ENCODE measurements at places on chromosomes 1 and 21.
A peak's percentile ranks its signal among the peaks of the same experiment; 100 is the strongest.

- DNase-seq = no peak
These were observed 197.2 kb downstream of the HLX start for GRCh38 chr1:221076391-221076811.

DNA sequence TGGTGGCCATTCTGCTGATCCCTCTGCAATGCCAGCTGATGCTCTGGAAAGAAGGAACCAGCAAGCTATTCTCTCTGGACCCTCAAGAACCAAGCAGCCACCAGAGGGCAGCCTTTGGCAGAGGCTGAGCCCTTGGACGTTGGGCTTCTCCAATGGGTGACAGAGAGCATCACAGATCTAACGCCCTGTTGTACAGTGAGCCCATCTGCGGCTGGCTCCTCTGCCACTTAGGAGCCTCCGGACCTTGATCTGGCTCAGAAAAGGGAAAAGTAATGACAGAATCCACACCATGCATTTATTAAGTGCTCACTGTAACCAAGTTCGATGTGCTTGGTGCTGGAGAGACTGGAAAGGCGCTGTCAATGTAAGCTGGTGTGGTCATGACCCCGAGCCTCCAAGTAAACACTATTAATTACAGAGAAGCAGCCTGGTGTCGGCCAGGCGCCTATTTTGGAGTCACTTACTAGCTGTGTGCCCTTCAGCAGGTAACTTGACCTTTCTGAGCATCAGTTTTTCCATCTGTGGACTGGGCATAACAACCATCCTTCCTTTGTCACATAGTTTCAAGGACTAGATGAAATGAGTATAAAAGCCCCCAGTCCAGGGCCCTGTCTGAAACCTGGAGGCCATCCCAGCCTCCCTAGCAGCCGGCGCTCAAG is 34.9 kb downstream of the ECE1 start:
- DNase-seq = peak; percentile 39

DNA sequence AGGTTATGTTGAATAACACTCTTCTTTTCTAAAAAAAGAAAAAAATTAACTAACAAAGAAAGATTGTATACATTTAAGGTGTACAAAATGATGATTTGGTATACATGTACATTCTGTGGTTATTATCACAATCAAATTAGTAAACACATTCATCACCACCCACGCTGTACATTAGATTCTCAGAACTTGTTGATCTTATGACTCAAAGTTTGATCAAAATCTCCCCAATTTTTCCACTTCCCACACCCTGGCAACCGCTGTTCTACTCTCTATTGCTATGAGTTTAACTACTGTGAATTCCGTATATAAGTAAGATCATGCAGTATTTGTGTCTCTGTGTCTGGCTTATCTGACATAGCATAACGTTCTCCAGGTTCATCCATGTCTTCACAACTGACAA is 469.5 kb upstream of the CHRM3 start:
- DNase-seq = no peak

GRCh38 chr1:23657659-23658275 is 33.8 kb upstream of the RPL11 start:
- no peak for DNase-seq

- DNase-seq = no peak
These were observed 315.7 kb upstream of the USP25 start for GRCh38 chr21:15414057-15414456.

DNA sequence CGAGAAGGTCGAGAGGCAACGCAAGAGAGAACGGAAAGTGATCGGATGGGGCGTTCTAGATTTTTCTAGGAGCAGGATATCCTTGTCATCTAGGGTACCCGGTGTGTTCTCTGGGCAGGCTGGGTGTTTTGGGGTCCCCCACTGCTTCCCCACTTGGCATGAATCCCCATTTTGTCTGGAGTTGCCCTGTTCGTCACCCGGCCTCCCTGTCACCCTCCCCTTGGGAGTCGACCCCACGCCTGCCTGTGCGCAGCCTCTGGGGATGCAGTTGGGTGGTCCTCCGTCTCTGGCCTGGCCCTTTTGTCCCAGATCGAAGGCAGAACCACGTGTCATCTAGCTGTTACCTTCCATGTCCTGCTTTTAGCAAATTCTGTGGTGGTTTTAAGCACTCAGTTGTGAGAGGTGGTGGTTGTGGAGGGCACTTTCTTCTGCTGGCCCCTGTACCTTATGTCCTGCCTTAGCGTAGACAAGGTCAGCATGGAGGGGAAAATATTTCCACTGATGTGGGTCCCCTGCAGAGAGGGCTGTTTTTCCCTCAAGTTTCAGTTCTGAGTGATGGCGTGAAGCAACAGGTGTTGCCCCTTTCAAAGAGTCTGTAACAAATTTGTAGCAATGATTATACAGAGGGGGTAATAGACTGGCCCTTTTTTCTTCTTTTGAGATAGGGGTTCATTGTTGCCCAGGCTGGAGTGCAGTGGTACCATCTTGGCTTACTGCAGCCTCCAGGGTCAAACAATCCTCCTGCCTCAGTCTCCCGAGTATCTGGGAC is 35.6 kb downstream of the CHAF1B start:
- no peak for DNase-seq

- no peak for DNase-seq
These were observed 284.4 kb upstream of the PKN2 start for GRCh38 chr1:88399690-88400089.

DNA sequence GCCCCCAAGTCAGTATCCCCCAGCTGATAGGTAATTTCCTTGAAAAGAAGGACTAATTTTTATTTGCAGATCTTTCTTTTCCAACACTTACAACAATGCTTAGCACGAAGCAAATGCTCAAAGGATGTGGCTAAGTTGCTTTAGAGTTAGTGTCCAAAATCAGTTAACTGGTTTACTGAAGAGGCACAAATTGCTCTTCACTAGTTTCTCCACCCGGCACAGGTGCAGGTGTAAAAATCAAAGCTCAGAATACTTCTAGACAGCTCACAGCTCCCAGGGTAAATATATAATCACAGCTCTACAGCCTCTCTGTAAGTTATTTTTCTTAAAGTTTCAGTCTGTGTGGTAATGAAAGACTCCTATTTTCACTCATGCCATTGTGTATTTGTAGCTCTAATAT is 361.8 kb downstream of the NEGR1 start:
- DNase-seq = no peak

DNA sequence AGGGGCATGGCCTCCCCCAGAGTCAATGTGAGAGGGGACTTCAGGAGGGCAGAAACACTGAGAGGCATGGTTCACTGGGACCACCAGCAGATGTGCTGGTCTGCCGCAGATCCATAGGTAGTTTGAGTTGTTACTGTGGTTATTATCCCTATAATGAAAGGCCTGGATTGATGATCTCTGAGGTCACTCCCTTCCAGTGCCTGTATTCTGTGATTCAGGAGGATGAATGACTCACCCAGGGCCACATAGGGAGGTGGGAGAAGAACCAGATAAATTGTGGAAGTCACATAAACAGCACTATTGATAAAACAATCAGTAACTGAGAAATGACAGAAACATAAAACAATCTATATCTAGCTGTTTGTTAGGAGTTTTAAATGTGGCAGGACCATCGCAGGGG is 22.7 kb upstream of the ACTL8 start:
- peak; percentile 40 for DNase-seq

GRCh38 chr1:36709869-36710481 is 227.3 kb upstream of the CSF3R start:
- DNase-seq = no peak

DNA sequence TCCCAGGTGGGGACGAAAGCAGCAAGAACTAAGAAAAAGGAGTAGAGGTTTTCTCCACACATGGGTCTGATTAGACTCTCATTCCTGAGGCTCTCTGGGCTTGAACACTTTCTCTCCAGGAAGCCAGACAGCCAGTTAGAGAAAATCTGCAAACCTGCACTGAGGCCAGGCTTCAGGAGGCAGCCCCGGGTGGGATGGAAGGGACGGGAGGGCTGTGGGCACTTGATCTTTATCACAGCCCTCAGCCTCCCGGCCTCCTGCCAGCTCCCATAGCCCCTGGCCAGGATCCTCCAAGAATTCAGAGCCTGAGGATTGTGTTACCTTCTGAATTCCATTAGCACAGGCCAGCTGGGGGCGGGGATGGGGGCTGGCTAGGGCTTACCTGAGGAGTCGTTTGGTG is 40.1 kb downstream of the SERTAD4 start:
- no peak for DNase-seq

DNA sequence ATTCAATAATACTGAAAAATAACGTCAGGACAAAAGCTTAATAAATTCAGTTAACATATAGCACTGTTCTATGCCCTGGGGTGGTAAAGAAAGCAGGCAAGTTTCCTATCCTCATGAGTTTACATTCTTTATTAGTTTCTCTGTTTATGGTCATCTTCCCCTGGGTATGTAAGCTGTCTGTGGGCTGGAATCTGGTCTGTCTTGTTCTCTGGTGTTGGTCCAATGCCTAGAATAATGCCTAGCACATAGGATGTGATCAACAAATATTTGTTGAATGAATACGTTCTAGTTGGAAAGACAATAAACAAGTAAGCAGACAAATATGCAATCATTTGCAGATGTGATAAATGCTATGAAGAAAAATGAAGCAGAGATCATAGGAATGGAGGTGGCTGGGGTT is 7.2 kb upstream of the IGSF3 start:
- DNase-seq = no peak

DNA sequence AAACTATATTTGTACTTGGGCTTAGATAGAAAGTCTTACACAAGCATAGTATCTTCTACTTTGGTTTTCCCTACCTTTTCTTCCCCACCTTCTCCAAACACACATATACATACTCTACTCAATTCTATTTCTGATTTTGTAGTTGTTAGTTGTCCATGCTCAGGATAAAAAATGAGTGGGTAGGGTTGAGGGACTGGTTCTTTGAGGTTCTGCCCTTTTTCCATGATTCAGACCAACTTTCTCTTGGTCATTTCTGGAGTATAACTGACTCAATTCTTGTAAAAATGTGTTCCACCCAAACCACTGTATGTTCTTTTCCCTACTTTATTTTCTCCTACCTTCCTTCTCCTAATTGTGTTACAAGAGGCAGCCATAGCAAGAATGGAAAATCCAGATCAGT is 3.3 kb downstream of the CFAP126 start:
- no peak for DNase-seq

GRCh38 chr1:50930965-50931737 is 28.9 kb downstream of the FAF1 start:
- no peak for DNase-seq

GRCh38 chr1:160367934-160368923 is 1.4 kb downstream of the NHLH1 start:
- no peak for DNase-seq

DNA sequence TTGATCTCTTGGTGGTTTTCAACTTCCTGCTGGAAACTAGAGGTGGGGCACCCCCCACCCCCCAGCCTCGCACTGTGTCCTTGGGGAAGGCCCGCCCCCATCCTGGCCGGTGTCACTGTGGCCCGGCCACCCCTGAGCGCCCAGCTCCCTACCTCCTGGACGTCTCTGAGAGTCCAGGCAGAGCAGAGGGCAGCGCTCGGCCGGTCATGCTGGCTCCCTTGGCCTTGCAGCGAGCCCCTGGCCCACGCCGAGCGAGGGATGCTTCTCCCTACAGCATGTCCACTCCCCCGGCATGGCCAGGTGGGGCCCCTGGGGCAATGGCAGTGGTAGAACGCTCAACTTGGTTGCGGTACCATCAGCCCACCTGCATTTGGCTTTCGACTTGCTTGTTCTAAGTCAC is 28.7 kb upstream of the TRAPPC10 start:
- DNase-seq = no peak

- no peak for DNase-seq
These were observed 105.4 kb downstream of the MAP3K21 start for GRCh38 chr1:233432916-233433315.

DNA sequence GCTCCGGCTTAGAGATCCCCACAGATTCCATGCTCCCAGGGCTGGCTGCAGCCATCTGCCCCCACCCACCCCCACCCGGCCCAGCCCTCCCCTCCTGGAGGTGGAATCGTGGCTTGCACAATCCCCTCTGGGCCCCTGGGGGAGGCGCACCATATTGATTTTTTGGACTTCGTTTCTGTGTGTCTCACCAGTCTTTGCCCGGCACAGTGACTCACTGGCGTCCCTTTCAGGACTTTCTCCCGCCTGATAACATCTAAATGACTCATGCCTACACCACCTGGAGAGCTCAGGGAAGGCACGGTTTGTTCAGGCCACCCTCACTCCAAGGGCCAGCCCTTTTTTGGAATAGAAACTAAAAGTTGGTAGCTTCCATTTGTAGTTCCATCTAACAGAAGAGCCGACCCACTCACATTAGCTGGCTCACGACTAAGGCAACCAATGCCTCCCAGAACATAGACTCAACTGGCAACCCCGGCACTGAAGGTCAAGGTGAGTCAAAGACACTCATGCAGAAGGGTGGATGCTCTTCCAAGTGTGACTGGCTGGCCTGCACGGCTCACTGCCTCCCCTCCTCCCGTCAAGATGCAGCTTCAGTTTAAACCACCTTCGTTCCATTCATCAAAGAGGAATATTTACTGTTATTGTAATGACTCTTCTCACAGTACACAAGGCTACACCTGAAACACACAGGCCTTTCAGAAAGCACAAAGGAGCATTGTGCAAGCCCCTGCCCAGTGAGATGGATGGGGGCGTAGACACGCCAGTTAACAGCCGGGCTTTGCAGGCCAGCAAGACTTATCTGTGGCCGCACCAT is 18.1 kb upstream of the ETS2 start:
- DNase-seq = peak; percentile 67

DNA sequence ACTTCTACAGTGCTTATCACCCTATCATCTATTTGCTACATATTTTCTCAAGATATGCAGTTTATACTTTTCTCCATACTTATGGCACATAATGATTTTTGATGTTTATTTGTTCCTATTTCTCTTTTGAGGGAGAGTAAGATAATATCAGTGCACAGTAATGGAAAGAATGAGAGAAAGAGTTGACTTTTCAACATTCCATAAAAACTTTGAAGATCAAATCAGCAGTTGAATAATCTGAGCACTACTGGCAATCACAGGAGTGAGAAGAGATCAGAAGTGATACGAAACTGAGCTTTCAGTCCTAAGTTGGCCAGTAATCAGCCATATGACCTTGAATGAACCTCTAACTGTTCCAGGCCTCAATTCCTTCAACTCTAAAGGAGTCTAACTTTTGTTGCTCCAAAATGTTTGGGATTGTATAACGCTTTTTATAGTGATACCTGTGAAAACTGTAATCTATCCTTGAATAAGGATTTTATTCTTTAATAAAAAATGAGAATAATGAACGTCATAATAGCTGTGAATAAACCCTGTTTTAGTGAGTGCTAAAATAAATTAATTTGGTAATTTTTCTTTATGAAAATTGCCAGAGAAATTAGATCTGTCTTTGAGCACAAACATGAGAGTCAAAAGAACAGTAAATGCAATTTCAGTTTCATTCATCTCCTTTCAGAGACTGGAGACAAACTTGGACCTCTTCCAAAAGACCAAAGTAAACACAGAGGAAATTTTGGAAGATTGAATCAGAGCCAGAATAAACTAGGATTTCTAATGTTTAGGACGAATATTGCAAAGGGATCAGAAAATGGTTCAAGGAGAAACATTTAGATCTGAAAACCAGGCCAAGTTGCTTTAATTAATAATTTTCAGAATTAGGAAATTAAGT is 309.9 kb downstream of the ADGRL2 start:
- no peak for DNase-seq

GRCh38 chr1:18464665-18465050 is 16.1 kb upstream of the KLHDC7A start:
- DNase-seq = no peak

Data from HS-5 (cell line).